ENCODE measurements at places on chromosomes 7 and 10.

- DNase-seq: no peak
These were observed 38.8 kb upstream of the SHH start for GRCh38 chr7:155850766-155851678.

- no peak for DNase-seq
These were observed 14.8 kb downstream of the MYL10 start for GRCh38 chr7:101614098-101614938.

- DNase-seq: no peak
These were observed 10.4 kb downstream of the HTR7 start for GRCh38 chr10:90847436-90847835.

DNA sequence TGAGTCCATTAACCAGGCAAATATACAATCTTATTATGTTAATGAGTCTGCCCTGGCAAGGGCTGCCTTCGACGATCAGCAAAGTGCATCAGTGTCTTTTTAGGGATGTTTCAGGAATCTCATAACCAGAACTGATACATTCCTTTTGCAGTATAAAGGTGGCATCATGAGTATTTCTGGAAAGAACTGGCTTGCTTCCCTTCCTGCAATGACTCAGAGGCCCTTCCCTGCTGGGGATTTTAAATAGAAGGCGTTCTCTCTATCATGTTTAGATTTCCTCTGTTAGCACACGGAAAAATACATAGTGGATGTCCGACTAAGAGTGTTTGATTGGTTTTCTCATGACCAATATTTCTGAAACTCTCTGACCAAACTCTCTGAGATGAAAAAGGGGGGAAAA lies 1.8 kb downstream of the NPS start:
- no peak for DNase-seq

- DNase-seq: no peak
These were observed 24.0 kb upstream of the TM9SF3 start for GRCh38 chr10:96610817-96611216.

GRCh38 chr7:49763791-49764190 lies 9.6 kb upstream of the VWC2 start:
- no peak for DNase-seq

DNA sequence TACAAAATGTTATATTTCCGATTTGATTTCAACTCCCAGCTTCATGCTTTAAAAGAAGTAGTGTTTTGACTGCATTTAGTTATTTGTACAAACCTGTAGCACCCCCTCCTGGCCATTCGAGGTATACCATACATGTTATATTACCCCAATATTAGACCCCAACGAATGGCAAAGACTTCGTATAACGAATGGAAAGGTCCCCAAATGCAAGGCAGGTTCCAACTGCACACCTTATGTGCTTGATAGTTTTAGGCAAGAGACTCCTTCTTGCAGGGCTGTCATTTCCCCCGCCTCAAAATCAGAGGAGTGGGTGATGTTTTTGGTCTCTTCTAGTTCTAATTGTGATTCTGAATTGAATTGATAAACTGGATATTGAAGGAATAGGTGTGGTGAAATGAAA lies 101.1 kb upstream of the TARP start:
- DNase-seq: peak; percentile 61

DNA sequence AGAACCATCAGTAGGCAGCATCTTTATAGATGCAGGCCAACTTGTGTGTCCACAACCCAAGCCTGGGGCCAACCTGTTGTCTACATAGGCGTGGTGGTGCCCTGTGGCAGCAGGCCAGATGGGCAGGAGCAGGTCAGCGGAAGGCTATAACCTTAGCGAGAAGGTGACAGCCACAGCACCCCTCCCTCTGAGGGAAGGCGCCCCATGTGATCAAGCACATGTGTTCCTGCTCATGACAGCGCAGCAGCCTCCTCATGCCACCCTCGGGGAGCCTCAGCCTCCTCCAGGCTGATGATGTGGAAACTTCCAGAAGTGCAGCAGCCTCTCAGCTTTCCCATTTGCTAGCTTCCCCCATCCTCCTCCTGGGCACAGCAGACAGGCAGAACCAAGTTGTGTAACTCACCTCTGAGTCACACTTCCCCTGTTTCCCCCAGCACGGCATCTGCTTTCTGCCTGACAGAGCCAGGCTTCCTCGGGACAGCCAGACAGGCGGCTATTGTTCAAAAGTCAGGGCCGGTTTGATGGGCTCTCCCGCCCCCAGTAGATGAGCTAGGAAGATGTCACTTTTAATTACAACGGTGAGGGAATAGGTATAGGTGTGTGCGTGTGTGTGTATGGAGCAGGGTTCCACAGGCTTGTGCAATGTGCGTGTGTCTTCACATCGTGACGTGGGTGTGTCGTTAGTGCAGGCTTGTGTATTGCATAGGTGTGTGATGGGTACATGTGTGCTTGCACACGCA lies 312.0 kb upstream of the ZMIZ1 start:
- no peak for DNase-seq

- DNase-seq: no peak
These were observed 49.7 kb upstream of the ADCY1 start for GRCh38 chr7:45524445-45524844.

DNA sequence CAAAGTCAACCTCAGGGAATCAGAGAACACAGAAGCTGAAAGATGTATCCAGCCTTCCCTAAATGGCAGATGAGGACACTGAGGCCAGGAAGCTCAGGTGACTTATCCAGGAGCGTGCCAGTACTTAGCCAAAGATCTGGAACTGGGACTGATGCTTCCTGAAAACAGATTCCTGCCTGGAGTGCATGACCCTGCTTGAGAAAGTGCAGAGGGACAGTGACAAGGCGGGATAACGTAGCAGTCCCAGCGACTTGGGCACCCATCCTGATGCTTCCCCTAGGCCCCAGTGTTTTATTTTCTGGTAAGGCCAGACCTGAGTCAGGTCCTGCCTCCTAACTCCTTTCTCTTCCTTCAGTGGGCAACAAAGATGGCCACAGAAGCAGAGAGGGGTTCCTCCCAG lies 48.6 kb downstream of the KIAA1217 start:
- no peak for DNase-seq

- no peak for DNase-seq
These were observed 182.8 kb downstream of the DIP2C start for GRCh38 chr10:506451-507354.

- DNase-seq: no peak
These were observed 25.1 kb downstream of the SNX13 start for GRCh38 chr7:17915168-17915567.

DNA sequence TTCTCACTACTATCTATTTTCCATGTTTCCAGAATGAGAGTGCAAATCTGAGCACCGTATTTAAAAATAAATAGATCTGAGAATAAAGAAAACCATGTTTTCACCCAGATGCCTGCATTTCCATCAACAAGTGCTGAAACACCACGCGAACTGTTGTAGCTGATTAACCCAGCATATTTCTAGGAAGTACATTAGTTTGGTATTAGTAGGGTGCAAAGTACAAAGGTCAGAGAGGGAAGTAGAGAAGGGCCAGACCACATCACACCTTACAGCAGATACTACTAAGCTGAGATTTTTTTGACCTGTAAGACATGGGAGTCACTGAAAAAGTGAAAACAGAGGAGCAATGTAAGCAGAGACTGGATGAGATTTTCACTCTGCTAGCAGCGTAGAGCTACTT lies 181.3 kb downstream of the IMMP2L start:
- no peak for DNase-seq

All from DND-41 (cell line).